ENCODE measurements at places on chromosomes 5 and 9.

GRCh38 chr9:23849379-23850035 lies 23.5 kb upstream of the ELAVL2 start:
- no peak for DNase-seq

- no peak for DNase-seq
Measured at GRCh38 chr5:14017904-14018303, 73.4 kb upstream of the DNAH5 start.

GRCh38 chr9:21434202-21435014 lies 5.8 kb upstream of the IFNA1 start:
- DNase-seq, result peak; percentile 49

- DNase-seq, result peak; percentile 81
Measured at GRCh38 chr5:41776435-41776834, 93.8 kb downstream of the OXCT1 start.

DNA sequence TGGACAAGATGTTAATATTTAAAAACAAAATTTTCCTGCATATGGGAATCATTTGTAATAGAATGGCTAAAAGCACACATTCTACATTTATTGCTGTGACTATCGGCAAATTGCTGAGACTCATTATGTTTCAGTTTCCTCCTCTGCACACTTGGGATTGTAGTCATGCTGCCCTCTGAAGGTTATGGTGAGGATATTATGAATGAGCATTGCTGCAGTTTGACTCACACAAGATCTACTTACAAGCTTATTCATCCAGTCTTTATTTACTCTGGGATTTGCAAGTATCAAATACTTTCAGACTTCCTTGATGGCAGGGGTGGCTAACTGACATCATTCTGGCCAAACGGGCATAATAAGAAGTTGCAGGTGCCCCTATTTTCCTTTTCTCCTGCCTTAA lies 9.5 kb upstream of the NFIL3 start:
- peak; percentile 94 for DNase-seq

GRCh38 chr5:148632255-148633066 lies 21.9 kb downstream of the HTR4 start:
- DNase-seq, result no peak

- no peak for DNase-seq
Measured at GRCh38 chr9:99166149-99166548, 55.6 kb downstream of the ALG2 start.

DNA sequence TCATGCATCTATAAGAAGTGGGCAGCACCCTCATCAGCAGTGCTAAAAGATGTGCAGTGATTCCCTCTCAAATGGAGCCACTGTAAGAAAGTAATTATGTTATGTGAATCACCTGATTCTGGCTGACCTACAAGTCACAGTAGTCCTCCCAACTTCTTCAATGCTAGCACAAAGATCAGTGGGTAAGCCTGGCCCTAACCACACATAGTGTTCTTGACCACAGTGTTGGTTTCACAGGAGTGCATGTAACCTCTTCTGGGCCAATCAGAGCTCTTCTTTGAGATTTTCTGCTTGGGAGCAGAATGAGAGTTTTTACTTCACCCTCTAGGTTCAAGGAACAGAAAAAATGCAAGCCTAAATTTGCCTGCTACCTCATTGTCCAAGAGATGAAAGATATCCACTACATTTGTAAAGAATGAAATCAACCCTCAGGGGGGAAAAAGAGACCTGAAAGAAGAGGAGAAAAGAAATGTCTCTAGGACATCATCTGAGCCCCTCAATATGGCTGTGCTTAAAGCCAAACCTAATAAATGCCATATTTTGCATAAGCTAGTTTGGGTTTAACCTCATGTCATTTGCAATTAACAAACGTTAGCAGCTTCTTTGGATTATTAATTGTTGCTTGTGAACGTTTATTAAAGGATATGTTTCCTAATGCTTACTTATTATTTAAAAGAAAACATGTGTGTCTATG lies 65.3 kb upstream of the ADRB2 start:
- no peak for DNase-seq

DNA sequence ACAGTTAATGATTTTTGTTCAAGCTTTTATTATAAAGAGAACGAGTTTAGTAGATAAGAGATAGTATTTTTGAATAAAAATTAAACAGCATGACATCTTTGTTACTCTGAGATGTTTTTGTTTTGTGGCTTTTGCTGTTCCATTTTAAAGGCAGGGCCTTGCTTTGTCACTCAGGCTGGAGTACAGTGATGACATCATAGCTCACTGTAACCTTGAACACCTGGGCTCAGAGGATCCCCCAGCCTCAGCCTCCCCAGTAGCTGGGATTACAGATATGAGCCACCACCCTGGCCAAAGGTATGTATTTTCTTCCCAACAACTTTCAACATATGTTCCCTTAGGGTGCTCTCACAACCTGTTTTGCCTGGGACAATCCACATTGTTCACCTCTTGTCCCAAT lies 730.9 kb upstream of the RGMB start:
- DNase-seq, result no peak

DNA sequence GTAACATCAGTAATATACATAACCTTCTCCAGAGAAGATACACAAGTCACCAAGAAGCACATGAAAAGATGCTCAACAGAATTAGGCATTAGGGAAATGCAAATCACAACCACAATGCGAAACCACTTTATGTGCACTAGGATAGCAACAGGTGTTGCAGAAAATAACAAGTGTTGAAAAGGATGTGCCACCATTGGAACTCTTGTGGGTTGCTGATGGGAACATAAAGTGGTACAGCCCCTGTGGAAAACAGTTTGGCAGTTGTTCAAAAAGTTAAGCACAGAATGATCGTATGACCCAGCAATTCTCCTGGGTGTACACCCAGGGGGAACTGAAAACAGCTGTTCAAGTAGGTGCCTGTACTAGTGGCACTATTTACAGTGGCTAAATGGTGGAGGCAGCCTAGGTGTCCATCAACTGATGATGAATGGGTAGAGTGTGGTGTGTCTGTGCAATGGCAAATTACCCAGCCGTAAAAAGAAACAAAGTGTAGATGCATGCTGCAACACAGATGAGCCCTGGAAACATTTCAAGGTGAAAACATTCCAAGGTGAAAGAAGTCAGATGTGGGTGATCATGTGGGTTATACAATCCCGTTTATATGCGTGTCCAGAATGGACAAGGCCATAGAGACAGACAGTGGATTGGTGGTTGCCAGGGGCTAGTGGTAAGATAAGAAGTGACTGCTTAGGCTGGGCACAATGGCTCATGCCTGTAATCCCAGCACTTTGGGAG lies 27.2 kb downstream of the CCDC69 start:
- DNase-seq, result no peak

- DNase-seq, result no peak
Measured at GRCh38 chr9:118674942-118675341, 694.3 kb downstream of the BRINP1 start.

DNA sequence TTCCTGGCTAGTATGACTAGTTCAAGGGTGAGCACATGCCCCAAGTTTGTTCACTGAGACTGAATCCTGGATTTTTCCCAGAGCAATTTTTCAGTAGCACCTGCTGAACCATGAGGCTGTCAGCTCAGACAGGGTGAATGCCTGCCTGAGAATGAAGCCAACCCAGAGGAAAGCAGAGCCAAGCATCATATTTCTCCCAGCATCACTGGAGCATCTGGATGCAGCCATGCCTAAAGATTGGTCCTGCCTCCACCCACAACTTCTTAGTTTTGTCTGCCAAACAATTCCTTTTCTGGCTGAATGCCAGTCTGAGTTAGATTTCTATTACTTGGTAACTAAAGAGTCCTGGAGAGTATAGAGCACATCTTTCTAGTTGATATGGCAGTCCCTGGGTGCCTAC lies 343.6 kb downstream of the CSNK1G3 start:
- DNase-seq, result peak; percentile 66

DNA sequence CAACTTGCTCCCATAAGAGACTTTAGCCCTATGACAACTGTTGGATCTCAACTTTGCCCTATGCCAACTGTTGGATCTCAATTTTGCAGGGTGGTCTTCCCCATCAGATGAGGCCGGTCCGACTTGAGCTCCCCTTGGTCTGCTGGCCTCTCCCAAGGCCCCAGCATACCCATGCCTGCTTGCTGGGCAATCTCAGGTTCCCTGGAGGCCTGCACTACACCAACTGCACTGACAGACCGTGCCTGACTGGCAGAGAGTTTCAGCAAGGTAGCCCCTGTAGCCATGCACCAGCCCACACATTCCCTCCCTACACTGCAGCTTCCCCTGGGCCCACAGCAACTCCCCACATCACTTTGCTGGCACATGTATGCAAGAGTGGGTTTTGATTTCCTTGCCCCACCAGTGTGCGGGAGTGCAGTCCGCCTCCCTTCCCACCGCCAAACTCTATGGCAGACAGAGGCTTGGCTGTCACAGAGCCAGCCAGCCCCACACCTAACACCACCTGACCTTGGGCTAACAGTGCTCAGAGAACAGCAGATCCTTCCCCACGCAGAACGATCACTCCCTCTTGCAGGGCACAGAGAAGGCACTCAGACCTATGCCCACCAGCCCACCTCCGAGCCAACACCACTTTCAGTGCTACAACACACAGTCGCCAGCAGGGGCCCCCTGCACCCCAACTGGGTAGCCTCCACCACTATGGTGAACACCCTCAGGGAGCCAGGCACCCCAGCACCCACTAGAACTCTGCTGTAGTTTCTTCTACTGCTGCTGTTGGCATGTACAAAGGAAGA lies 279.9 kb upstream of the COX7C start:
- no peak for DNase-seq

DNA sequence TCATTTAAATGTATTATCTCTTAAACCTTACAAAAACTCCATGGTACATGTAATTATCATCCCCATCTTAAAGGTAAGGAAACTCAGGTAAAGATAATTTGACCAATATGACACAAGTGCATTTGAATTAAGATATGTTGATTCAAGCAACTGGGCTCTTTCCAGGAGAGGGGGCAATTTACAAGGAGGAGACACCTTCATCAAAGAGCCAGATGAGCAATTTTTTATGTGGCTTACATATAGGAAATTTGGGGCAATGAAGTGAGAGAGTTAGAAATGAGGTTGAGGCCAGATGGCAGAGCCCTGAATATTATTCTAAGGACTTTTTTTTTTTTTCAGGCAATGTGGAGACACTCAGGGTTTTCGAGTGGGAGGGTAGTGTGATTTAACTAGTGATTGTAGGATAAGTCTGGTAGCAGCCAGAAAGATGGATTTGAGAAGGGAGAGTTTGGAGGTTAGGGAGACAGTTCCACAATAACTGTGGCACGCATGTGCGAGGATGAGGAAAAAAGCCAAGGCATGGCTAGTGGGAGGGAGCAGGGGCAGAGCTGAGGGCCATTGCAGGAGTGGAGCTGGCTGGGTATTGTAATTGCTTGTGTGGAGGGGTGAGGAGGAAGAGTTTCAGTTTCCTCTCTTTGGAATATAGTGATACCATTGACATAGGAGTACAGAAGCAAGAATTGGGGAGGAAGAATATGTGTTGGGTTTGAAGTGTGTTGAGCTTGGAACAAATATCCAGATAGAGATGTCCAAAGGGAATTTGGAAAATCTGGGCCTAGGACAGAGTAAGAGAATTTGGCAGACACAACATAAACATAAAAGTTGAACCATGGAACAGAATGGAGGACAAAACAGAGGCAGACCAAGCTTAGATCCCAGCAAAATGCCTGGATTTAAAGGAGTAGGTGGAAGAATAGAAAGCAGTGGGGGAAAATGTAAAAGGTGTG lies 72.0 kb downstream of the ACTBL2 start:
- no peak for DNase-seq

- peak; percentile 39 for DNase-seq
Measured at GRCh38 chr5:27158775-27159174, 120.4 kb upstream of the CDH9 start.

GRCh38 chr5:84181093-84181492 lies 203.6 kb downstream of the EDIL3 start:
- peak; percentile 63 for DNase-seq

DNA sequence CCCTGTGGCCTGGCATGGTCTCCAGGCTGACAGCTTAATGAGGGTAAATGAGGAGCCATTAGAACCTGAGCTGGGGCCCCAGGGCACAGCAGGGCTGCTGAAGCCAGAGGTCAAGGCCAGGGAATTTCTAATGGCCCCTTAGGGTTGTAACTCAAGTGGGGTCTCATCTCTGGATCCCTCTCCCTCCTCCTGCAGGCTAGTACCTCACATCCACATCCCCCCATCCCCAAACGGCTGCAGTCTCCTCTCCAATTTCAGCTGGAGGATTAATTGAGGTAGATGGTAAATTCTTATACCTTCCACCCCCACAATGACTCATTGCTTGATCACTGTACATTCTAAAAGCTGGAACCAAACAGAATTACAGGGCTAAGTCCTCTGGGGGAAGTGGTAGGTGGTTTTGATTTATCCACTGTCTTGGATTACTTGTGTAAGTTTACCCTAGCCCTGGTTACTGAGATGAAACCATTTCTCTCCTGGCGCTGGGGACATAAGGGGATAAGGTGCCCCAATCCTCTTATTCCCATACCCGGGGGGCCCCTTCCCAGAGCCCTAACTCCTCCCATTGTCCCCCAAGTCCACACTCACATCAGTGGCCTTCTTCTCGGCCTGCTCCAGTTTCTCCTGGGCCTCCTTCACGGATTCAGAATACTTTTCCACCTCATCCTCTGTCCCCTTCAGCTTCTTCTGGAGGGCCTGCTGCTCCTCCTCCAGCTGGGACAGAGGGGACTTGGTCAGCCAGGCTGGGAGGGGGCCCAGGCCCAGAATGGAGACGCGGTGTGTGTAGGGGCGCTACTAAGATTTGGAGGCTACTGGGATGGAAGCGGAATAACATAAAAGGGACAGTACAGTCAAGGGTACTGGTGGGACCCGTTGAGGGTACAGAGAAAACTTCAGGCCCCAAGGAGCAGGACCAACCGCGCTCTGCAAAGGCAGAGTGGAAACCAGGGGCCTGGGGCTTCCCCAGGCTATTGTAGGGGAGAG lies 875 bp downstream of the TPM2 start:
- peak; percentile 81 for DNase-seq

DNA sequence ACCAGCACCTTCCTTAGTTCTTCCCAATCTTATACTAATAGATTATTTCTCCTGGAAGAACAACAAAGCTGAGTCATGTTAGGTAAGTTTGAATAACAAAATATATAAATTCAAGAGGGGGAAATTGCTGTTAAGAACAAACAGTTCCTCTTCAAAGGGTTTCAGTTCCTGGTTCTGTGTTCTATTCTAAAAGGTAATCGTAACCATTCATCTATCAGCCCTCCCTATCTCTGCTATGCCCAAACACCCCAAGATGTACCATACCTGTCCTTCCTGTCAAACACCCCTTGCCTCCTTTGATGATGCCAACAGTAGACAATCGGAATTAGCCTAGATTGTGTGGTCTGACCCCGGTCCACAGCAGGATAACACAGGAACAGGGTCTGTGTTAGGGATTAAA lies 4.2 kb upstream of the RNF180 start:
- no peak for DNase-seq

GRCh38 chr5:10339058-10339811 lies 14.3 kb upstream of the MARCHF6 start:
- DNase-seq, result peak; percentile 47

DNA sequence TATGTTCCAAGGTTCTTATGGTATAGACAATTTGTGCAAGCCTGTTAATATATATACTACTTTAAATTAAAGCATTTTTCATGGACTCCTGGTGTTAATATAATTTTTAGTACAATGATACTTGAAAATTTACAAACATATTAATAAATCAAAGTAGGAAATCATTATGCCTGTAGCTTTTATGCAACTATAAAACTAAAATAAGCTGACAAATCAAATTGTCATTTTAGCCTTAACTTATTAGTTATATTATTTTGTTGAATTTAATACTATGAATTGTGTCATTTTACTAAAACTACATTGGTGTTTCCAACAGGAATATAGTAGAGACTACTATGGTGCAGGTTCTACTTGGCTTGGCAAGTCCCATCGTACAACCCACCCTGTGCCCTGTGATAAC lies 96.0 kb downstream of the MED10 start:
- DNase-seq, result no peak

- no peak for DNase-seq
Measured at GRCh38 chr5:148790545-148791333, 35.7 kb upstream of the ADRB2 start.
